HCT116 (cell line): ENCODE measurements at places on chromosomes 4 and X. TPM values are rescaled to one million over a fixed set of nuclear protein-coding genes. Genes with fewer than 3 reads are reported as not detected.
A peak's percentile ranks its signal among the peaks of the same experiment; 100 is the strongest.

DNA sequence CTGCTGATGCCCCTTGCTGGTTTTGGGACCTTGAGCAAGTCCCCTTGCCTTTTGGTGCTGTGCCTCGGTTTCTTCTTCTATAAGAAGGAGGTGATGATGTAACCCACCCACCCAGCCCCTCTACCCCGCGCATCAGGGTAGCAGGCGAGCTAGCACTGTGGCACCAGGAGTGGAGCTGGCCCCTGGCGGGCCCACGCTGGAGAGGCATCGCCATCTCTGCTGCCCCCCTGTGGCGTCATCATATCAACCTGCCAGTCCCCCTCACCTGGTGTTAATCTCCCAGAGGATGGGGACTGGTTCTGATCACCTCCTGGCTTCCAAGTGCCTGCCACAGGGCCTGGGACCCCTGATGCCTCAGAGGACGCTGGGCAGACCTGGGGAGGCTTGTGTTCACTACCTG lies 6.3 kb upstream of the SORCS2 start:
- no peak overlapping the region for H3K4me3 ChIP-seq
- no peaks in the 10 kb centered on the region for H3K4me1 ChIP-seq
- no peak for DNase-seq

The PDZD11 gene
- 29.6 TPM for total RNA-seq

DNA sequence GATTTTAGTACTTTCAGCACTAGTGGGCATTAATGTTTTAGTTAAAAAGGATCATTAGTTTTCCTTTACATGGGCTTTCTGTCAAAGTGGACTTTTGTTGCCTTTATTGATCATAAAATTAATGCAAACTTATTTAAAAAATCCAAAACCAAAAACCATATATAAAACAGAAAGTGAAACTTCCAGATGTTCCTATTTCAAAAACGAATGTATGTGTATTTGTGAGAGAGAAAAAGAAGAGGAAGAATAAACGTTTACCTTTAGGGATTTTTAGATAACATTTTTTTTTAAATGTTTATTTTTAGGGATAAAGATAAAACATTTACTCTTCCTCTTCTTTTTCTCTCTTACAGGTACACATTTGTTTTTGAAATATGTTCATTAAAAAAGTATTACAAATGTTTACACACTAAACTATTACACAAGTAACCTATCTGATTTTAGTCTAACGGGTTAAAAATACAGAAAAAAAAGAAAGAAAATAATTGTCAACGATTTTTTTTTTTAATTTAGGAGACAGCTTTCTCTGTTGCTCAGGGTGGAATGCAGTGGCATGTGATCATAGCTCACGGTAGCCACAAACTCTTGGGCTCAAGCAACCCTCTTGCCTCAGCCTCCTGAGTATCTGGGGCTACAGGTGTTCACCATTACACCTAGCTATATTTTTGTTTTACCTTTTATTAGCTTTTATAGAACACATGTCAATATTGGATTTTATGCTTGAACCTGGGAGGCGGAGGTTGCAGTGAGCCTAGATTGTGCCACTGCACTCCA lies 16.8 kb upstream of the COX18 start:
- H3K4me3 ChIP-seq = no peak overlapping the region
- no peaks in the 10 kb centered on the region for H3K4me1 ChIP-seq
- no peak for DNase-seq
- H3K36me3 ChIP-seq = peaks cover 27% of the 10 kb centered on the region

- no peak for DNase-seq
- H3K36me3 ChIP-seq = no peaks in the 10 kb centered on the region
- peaks cover 14% of the 10 kb centered on the region for H3K4me1 ChIP-seq
- no peak overlapping the region for H3K27ac ChIP-seq
- H3K27me3 ChIP-seq = no peaks in the 10 kb centered on the region
Observed at GRCh38 chr4:185246453-185246852, 37.1 kb downstream of the SNX25 start.

GRCh38 chr4:150123087-150123486 lies 44.8 kb downstream of the DCLK2 start:
- no peaks in the 10 kb centered on the region for H3K36me3 ChIP-seq
- DNase-seq = no peak
- H3K4me1 ChIP-seq = peaks cover 8% of the 10 kb centered on the region
- no peaks in the 10 kb centered on the region for H3K27me3 ChIP-seq
- no peak overlapping the region for H3K27ac ChIP-seq

The ASB5 gene
- not detected for total RNA-seq

DNA sequence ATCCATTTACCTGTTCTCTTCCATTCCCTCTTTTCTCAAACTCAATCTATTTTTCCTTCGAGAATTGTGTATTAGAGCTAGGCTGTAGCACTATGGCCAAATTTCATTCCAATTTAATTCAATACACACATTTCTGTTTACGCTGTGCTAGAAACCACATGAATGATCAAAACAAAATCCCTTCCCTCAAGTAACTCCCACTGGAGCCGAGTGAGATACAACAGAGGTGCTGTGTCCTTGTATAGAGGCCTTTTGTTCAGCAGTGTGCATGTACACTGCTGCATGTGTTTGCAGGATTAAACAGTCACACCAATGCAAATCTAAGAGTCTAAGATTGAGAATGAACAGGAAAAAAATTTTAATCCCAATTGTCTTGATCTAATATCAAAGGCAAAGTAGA lies 734.2 kb downstream of the RAPGEF2 start:
- H3K27ac ChIP-seq = no peak overlapping the region
- no peaks in the 10 kb centered on the region for H3K27me3 ChIP-seq
- DNase-seq = no peak
- no peaks in the 10 kb centered on the region for H3K36me3 ChIP-seq

DNA sequence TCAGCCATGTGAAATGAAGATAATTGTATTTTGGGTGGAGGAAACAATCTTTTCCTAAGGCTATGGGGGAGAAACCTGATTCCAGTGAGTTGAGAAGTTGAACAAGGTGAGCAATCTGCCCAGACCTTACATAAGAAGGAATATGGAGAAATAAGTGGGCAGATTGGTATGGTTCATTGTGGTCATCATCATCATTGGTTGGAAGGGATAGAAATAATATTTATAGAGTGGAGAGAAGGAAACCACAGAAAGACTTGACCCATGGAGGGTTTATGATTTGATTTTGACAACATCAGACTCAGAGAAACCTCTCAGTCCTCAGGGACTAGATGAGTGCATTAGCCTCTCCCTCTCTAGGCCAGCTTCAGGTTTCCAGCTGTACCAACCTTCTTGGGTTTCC lies 177.9 kb upstream of the NEIL3 start:
- peaks cover 3% of the 10 kb centered on the region; the same call in 1 of the 2 replicates for H3K4me1 ChIP-seq
- H3K27me3 ChIP-seq = no peaks in the 10 kb centered on the region
- no peak overlapping the region for H3K27ac ChIP-seq
- H3K36me3 ChIP-seq = no peaks in the 10 kb centered on the region
- H3K4me3 ChIP-seq = no peak overlapping the region
- DNase-seq = no peak

DNA sequence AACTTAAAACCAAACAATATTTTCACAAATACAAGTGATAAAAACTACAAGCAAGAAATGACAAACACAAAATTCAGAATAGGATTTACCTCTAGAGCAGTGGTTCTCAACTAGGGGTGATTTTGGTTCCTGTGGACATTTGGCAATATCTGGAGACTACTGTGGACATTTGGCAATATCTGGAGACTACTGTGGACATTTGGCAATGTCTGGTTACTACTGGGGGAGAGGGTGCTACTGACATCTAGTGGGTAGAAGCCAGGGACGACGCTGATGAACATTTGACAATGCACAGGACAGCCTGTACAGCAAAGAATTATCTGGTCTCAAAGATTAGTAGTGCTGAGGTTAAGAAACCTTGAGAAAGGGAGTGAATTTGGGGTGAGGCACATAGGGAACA lies 169.8 kb downstream of the CLCN4 start:
- H3K27ac ChIP-seq = no peak overlapping the region
- H3K4me1 ChIP-seq = peaks cover 12% of the 10 kb centered on the region
- no peak overlapping the region for H3K4me3 ChIP-seq
- H3K36me3 ChIP-seq = no peaks in the 10 kb centered on the region
- DNase-seq = peak; percentile 22
- H3K27me3 ChIP-seq = no peaks in the 10 kb centered on the region

- peaks cover 7% of the 10 kb centered on the region; the same call in 1 of the 2 replicates for H3K36me3 ChIP-seq
- no peaks in the 10 kb centered on the region for H3K27me3 ChIP-seq
- H3K4me3 ChIP-seq = no peak overlapping the region
- no peak for DNase-seq
Observed at GRCh38 chr4:152321398-152321797, 214.5 kb downstream of the FBXW7 start.

The OFD1 gene
- 18.0 TPM for total RNA-seq

The MAP9 gene
- 0.32 TPM for total RNA-seq
